ENCODE measurements at places on chromosomes 4 and X.

GRCh38 chr4:2714061-2714770 is 41.9 kb downstream of the TNIP2 start:
- DNase-seq: no peak

DNA sequence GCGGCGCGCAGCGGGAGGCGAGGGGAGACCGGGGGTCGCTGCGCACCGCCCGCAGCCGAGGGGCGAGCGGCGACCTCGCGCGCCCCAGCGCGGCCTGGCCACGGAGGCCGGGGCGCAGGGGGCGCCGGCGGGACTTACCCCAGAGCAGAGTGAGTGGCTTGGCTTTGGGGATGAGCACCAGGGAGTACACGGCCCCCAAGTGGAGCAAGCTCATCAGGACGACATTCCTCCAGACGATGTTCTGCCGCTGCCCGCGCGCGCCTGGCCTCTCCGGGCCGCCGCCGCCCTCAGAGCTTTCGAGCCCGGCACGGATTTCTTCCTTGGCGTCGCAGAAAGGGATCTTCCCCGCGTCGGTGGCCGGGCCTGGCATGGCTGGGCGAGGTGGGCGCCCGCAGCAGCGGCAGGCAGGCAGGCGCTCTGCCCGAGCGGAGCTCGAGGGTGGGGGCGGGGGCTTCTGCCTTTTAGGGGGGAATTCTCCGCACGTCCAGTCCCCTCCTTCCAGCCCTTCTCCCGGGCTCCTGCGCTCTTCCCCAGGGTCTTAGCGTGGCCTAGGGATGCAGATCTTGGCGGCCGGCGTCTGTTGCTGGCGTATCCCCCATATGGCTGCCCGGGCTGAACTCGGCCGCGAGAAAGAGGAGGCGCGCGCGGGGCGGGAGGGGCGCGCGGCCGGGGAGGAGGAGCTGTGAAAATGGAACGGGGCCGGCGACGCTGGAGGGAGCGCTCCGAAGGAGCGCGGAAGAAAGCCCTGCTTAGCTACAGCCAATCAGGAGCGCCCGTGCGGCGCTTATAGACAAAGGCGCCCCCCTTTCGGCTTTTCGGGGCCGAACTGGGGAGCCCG is at the start of gene SCD5:
SCD5 (minus strand) TSS at position 629 of the 838 bp plus-strand sequence; CDS start at position 370, 259 bp downstream.
- DNase-seq: peak; percentile 49

DNA sequence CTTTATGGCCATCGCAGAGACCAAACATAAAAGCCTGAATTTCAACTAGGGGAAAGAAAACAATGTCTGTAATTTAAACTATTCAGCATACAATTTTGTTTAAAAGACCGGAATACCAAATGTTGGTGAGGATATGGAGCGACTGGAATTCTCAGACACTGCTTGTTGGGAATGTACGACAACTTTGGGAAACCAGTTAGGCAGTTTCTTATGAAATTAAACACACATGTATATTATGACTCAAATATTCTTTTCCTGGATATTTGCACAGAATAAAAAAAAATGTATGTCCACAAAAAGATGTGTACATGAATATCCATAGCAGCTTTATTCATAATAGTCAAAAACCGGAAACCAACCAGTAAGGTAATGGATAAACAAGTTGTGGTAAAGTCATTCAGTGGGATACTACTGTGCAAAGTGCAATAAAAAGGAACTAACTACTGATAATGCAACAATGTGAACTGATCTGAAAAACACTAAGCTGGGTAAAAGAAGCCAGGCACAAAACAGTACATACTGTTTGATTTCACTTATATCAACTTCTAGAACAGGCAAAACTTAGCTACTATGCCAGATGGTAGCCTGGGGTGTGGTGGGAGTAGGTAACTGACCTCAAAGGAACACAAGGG is 152.7 kb upstream of the FTHL17 start:
- DNase-seq: no peak

DNA sequence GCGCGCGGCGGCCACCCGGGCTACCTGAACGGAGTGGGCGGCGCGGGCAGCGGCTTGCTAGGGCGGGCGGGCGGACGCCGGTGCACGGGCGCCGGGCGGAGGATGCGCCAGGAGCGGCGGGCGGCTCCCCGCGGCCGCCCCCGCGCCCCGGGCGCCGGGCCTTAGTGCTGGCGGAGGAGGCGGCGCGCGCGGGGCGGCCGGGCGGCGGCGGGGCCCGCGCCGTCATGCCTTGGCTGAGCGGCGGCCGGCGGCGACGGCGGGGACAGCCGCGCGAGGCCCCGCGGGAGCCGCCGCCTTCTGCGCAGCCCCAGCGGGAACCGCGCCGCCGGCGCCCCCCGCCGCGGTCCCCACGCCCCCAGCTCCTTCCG is 48.2 kb downstream of the CLDN34 start:
- DNase-seq: no peak

DNA sequence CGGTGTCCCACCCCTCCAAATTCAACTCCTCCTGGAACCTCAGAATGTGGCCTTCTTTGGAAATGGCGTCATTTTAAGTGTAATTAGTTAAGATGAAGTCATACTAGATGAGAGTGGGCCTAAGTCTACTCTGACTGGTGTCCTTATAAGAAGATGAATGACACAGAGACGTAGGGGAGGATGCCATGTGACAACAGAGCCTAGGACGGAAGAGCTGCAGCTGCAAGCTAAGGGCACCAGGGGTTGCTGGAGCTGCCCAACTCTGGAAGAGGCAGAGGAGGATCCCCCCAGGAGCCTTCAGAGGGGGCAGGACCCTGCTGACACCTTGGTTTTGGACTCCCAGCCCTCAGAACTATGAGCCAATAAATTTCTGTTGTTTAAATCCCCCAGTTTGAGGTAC is 115.1 kb downstream of the STK32B start:
- no peak for DNase-seq

GRCh38 chrX:106899276-106899675 is 3.9 kb downstream of the RIPPLY1 start:
- no peak for DNase-seq

DNA sequence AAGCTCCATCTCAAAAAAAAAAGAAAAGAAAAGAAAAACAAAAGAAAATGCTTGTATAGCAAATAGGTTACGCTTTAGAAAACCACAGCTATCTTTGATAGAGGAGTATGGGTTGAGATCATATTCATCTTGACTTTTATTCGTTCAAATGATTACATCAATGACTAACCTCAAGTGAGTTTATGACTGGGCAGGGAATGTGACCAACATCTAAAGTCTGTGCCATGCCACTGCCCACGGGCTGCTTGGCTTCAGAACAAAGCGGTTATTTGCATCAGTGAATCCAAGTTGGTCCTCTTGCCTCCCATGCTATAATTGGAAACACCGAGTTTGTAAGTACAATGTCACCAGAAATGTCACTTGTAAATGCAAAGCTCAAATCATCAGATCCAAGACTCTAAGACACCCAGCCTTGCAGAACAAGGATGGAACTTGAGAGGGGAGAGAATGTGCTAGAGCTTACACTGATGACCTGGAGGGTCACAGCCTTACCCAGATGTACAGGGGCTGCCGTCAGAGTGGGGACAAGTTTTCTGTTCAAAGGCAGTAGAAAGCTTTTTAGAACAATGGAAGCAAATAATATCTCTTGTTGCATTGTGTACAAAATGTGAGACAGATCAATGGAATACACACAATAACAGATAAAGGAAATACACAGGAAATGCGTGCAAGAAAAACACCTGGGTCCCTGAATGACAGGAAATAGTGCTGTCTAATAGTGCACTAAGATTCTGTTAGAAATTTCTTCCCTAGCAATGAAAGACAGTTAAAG is 8.4 kb upstream of the OPN1LW start:
- no peak for DNase-seq

- no peak for DNase-seq
Measured at GRCh38 chrX:109384699-109385098, 97.2 kb downstream of the GUCY2F start.

DNA sequence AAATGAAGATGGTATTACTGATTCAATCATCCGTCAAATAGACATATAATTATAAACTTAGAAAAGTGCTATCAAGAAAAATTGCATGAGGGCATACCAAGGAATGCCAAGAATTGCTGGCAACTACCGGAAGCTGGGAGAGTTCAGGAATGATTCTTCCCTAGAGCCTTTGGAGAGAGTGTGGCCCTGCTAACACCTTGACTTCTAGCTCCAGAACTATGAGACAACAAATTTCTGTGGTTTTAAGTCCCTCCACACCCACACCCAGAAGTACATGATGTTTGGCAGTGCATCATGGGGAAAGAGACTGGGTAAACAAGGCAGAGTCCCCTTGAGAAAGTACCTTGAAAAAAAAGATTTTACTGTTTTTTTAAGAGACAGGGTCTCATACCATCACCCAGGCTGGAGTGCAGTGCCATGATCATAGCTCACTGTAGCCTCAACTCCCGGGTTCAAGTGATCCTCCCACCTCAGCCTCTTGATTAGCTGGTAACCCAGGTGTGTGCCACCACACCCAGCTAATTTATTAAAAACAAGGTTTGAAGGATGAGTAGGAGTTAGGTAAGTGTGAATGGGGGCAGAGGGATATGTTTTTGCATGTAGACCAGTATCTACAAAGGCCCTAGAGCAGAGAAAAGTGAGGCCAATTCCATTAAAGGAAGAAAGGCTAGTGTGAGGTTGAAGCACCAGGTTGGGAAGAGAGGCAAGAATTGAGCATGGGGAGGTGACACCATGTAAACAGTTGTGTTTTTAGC is 53.1 kb downstream of the GSX2 start:
- DNase-seq: no peak

GRCh38 chr4:98098764-98099163 is 44.5 kb downstream of the STPG2 start:
- DNase-seq: no peak

GRCh38 chrX:21638311-21638710 is 19.8 kb downstream of the KLHL34 start:
- no peak for DNase-seq

- no peak for DNase-seq
Measured at GRCh38 chrX:114047558-114047957, 536.3 kb upstream of the HTR2C start.

DNA sequence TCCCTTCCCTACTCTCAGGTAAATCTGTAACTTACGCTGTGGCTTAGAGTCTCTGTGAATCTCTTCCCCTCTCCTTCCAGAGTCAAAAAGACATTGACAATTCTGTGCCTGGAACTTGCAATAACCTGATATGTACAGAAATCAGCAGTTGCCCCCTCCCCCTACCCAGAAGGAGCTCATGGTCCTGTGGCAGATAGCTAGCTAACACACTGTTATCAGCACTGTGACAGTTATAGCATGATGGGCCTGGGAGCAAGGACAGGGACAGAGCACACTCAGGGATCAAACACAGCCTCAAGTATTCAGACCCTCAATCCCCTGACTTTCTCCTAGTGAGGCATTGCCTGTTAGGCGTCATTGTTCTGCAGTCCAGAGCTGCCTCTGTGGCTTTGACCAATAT is 18.7 kb upstream of the MAGEA10 start:
- DNase-seq: no peak

- DNase-seq: no peak
Measured at GRCh38 chr4:173807347-173807746, 277.3 kb upstream of the HAND2 start.

- no peak for DNase-seq
Measured at GRCh38 chr4:80154545-80154933, 42.8 kb upstream of the PRDM8 start.

GRCh38 chr4:46839128-46839527 is 69.9 kb downstream of the COX7B2 start:
- no peak for DNase-seq

GRCh38 chrX:24879679-24880078 is 136.1 kb downstream of the ARX start:
- no peak for DNase-seq

DNA sequence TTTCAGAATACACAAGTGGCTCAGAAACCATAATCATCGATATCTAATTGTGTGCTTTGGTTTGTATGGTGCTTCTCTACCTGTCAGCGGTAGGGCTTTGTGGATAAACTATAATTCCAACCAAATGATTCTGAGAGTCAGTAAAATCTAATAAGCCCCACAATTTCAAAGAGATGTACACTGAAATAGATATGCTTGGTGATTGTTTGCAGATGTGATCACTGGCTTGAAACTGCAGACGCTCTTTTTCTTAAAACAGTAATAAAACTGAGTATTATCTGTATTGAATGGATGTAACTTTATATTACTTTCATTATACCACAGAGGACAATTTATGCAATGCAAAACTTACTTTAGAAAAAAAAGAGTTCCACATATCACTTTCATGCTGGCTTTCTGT is 198.8 kb upstream of the ANXA10 start:
- DNase-seq: no peak

- DNase-seq: no peak
Measured at GRCh38 chrX:140501321-140501720, 3.5 kb downstream of the SOX3 start.

DNA sequence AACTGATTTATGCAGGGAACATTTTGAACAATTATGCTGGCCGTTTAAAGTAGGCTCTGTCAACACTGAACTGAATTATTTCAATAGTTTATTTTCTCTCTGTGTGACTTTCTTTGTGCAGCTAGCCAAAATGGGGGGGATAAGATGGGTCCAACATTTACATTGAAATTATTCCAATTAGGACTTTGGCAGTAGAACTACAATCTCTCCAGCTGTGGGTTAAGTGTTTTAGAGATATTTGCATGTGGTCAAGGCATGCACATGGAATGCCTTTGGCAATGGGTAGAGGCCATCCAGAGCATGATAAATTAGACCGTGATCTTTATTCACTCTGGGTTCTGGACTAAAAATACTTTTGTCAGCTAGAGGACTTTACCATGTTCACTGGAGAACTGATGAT is 107.9 kb upstream of the ELOVL6 start:
- no peak for DNase-seq

DNA sequence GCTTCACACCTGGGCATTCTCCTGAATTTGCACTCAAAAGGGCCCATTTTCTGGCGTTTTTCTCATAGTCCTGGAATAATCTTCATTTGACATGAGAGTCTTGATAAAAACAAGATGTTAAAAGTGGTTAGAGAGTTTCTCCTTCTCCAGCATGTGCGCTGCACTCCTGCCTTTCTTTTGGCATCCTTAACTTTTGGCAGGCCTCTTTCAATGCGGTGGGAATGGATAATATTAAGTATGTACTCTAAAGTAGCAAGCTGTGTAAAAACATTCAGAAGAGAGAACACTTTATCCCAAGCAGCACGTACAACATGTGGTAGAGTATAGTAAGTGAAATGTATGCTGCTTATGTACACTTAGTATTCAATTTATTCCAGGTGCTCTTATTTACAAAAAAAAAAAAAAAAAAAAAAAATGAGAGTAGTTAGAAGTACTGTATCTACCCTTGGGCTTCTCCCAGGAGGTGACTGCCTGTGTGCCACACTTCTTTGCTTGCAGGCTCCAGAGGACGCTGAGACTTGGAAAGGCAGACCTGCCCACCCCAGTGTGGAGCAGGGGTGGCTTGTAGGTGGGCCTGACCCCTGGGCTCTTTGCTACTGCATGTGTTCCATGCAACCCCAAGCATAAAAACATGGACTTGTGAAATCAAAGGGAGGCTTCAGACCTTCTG is 3.9 kb downstream of the FGF2 start:
- DNase-seq: no peak

GRCh38 chr4:109411964-109412363 is 21.7 kb upstream of the SEC24B start:
- DNase-seq: no peak
